Breast epithelium (tissue), 4 donors: ENCODE measurements at places on chromosomes 7 and 10. TPM values are rescaled to one million over a fixed set of nuclear protein-coding genes. Genes with fewer than 3 reads are reported as not detected.

DNA sequence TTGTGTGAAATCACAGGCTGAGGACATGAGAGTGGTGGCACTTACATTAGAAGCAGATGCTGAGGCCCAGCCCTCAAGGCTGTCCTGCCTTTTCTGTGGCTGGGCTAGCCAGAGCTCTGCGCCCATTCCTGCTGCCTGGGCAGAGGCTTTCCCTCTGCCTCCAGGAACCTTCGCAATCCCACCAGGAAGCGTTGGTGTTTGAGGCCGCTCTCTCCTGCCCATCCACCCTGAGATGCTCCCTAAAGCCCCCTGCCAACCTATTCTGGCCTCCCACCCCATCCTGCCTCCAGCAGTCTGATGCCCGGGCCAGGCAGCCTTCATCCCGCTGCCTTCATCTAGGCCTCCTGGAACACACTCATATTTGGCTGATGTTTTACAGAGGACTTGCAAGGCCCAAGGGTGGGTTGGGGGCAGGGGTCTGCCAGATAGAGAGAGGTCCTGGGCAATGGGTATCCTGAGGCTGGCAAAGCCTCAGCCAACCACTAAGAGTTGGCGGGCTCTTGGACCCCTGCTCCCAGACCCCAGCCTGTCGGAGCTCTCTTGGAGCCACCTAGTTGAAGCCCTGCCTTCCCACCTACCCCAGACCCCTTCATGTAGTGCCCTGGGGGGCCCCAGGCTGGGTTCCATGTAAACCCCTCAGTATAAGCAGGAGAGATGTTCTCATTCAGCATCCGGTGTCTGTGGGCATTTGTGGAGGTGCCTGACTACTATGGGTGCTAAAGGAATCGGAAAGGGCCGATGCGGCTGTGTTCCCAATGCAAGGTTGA is 32.7 kb downstream of the LDB3 start:
- no peaks in the 10 kb centered on the region for H3K4me1 ChIP-seq
- H3K27ac ChIP-seq = no peak overlapping the region
- H3K27me3 ChIP-seq = no peaks in the 10 kb centered on the region
- no peaks in the 10 kb centered on the region for H3K36me3 ChIP-seq
- H3K4me3 ChIP-seq = no peak overlapping the region

ITPRID1 gene
- total RNA-seq = not detected

- DNase-seq = no peak
- H3K4me3 ChIP-seq = no peak overlapping the region
- H3K27ac ChIP-seq = no peak overlapping the region
- no peaks in the 10 kb centered on the region for H3K4me1 ChIP-seq
- H3K36me3 ChIP-seq = no peaks in the 10 kb centered on the region
Measured at GRCh38 chr7:6170571-6171531, 101.6 kb downstream of the CYTH3 start.

DNA sequence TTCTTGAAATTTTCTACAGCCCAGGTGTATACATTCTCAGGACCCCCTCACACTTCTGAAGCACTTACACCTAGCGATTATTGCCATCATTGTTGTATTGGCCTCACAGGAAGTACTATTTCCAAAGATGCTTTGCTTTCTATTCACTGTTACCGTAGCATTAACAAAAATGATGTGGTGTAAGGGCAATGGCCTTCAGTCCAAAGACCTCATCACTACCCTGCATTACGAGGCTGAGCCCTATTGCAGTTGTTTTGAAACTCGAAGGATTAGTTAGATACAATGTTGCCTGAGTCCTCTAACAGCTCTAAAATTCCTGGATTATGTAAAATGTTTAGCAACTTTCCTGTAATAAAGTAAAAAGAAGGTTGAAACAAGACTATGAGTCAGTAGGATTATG is 2.9 kb downstream of the NRCAM start:
- H3K4me3 ChIP-seq = no peak overlapping the region
- no peaks in the 10 kb centered on the region for H3K27me3 ChIP-seq
- H3K4me1 ChIP-seq = no peaks in the 10 kb centered on the region
- DNase-seq = no peak
- no peak overlapping the region for H3K27ac ChIP-seq
- no peaks in the 10 kb centered on the region for H3K36me3 ChIP-seq

- no peak overlapping the region for H3K4me3 ChIP-seq
- no peaks in the 10 kb centered on the region for H3K27me3 ChIP-seq
- H3K36me3 ChIP-seq = no peaks in the 10 kb centered on the region
- H3K4me1 ChIP-seq = no peaks in the 10 kb centered on the region
- no peak overlapping the region for H3K27ac ChIP-seq
- DNase-seq = no peak
Measured at GRCh38 chr7:141042222-141043193, 27.8 kb upstream of the MRPS33 start.

MMP21 gene
- total RNA-seq = 0.59 TPM

GOLGA7B gene
- 3.2 TPM for total RNA-seq

DNA sequence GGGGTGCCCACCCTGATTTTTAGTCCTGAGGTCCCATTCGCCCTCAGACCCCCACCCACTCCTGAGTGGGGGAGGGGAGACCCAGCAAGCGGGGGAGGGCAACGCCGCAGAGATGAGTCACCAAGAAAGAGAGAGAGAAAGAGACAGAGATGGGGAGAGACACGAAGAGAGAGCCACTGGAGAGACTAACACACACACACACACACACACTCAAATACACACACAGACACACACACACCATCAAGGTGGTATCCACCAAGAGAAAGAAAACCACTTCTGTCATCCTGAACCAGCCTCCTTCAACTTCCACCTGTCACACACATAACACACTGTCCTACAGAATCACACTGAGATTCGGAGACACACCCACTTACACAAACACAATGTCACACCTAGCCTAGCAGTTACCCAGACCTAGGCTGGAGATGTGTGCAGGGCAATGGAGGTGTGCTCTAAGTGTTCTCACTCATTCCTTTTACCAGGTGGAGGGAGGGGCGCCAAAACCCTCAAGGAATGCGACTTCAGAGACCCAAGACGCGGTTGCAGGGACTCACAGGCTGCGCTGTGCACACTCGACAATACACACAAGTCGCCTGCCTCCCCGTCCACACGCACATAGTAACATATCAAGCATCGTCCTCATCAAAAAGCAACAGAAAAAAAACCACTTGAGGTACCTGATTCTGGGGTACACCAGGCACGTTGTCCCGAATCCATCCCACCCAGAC is 3.9 kb upstream of the VGF start:
- no peak overlapping the region for H3K4me3 ChIP-seq
- peaks cover 100% of the 10 kb centered on the region for H3K27me3 ChIP-seq

METTL27 gene
- 1.6 TPM for total RNA-seq

DNA sequence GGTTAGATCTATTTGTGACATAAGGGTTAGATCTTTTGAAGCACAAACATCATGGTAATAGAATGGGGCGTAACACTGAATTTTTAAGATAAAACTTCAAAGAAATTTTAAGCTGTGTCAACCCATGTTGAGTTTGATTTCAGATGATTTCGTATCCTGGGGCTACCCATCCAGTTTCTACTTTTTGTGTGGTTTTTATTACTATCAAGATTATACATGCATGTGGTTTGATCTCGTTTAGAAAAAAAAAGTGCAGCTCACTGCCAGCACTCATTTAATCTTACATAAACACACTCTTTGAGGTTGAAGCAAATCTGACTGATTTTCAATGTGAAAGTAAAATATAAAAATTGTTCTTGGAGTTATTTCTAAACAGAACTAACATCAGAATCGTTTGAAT is 140.8 kb upstream of the GRB10 start:
- DNase-seq = no peak
- H3K27ac ChIP-seq = no peak overlapping the region
- no peaks in the 10 kb centered on the region for H3K4me1 ChIP-seq
- no peaks in the 10 kb centered on the region for H3K36me3 ChIP-seq
- H3K27me3 ChIP-seq = no peaks in the 10 kb centered on the region

DNA sequence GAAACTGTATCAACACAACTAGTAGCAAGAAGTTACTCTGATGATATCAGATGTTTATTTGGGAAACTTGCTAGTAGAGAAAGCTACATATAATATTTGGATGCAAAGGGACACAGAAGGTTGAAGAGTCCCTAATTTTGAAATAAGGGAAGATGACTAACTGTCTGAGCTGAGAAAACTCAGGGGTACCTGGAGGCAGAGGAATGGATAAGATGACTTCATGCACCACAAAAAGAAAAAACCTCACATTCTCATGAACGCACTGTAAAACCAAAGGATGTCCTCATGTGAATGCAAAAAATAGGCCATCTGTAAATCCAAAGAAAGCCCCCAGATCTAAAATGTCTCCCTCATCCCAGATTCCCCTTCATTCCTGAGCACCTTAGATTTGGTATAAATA is 29.3 kb downstream of the PRSS2 start:
- H3K27me3 ChIP-seq = peaks cover 44% of the 10 kb centered on the region
- no peaks in the 10 kb centered on the region for H3K36me3 ChIP-seq
- no peak overlapping the region for H3K4me3 ChIP-seq

CHCHD3 gene
- total RNA-seq = 59.4 TPM

FKBP9 gene
- 74.9 TPM for total RNA-seq

GRCh38 chr7:158321056-158321700 is 266.4 kb downstream of the PTPRN2 start:
- H3K27ac ChIP-seq = no peak overlapping the region
- H3K27me3 ChIP-seq = no peaks in the 10 kb centered on the region

NXPH1 gene
- total RNA-seq = 0.29 TPM

DNA sequence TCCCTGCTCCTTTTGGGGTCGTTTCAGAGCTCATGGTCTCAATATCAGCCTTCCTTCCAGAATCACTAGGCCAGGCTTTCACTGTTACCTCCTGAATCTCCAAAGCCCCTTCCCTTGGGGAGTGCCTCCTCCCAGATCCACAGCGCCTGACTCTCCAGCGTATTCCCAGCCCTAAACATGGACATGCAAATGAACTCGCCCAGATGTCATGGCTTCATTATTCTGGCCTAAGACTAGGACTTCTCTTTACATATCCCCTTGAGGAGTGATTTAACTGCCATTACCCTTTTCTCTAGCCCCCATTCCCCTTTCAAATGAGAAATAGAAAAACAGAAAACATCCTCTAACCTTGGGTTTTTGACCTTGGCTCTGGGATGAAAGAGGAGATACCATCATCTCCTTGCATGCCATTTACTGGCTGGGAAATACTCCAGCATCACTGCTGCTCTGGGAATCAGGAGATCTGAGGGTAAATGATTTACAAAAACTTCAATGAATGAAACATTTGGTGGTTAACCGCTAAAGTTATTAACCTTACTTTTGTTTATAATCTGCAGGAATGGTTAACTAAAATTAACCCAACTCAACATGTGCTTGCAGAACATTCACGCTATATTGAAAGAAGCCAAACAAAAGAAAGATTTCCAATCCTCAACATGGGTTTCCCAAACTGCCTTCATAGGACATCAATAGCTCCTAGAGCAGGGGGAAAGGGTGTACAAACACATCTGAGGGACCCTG is 37.0 kb downstream of the FAM171A1 start:
- H3K4me3 ChIP-seq = no peak overlapping the region
- no peak for DNase-seq
- H3K4me1 ChIP-seq = no peaks in the 10 kb centered on the region
- H3K27me3 ChIP-seq = no peaks in the 10 kb centered on the region

DNA sequence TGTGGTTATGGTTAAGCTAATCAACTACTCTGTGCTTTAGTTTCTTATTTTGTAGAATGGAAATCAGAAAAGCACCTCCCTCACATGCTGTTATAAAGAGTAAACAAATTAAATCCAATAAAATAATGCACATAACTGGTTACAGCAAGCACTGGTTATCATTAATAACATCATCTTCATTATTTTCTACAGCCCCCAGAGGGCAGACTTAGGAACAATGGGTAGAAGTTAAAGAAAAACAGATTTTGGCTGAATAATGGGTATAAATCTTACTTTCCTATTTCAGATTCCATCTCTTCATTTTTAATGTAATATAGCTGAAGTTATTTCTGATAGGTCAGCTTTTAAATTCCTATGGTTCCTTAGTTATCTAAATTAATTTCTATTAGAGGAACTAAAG is 126.5 kb downstream of the DOCK4 start:
- no peaks in the 10 kb centered on the region for H3K27me3 ChIP-seq
- no peaks in the 10 kb centered on the region for H3K36me3 ChIP-seq
- DNase-seq = no peak

DNA sequence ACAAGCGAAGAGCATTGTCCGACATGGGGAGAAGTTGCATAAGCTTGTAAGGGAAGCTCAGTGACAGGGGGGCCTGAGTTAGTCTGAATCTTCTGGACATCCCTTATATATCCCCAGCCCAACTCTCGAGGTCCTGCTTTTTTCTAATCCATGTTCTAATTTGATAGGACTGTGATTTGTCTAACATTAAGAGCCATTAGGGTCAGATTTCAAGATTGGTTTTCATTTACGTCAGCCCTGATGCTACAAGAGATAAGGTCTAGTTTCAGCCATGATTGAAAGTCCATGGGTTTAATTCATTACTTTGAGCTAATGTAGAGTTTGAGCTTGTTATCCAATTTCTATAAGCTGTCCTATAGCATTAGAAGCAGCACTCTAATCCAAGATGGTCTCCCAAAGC is 20.3 kb downstream of the TLX1 start:
- DNase-seq = no peak
- H3K4me1 ChIP-seq = peaks cover 2% of the 10 kb centered on the region
- no peaks in the 10 kb centered on the region for H3K36me3 ChIP-seq
- peaks cover 2% of the 10 kb centered on the region for H3K27me3 ChIP-seq
- no peak overlapping the region for H3K4me3 ChIP-seq

DNA sequence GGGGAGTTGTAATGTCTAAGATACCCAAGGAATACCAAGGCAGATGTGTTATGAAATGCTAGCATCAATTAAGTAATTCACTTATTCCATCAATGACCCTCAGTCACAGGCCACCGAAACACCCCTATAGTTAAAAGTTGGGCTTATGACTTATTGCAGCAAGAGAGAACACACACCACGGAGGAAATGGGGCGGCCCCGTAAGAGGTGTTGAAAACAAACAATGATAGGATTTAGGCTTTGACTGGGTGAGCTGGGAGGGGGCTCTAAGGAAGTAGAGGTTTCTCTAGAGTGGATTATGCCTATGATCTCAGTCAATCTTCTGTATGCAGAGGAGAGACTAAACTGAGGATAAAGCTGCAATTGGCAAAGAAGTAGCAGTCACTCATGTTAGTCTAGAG is 45.4 kb upstream of the PRKCQ start:
- no peak for DNase-seq
- H3K36me3 ChIP-seq = no peaks in the 10 kb centered on the region
- H3K4me1 ChIP-seq = no peaks in the 10 kb centered on the region
- no peak overlapping the region for H3K4me3 ChIP-seq
- no peak overlapping the region for H3K27ac ChIP-seq

DNA sequence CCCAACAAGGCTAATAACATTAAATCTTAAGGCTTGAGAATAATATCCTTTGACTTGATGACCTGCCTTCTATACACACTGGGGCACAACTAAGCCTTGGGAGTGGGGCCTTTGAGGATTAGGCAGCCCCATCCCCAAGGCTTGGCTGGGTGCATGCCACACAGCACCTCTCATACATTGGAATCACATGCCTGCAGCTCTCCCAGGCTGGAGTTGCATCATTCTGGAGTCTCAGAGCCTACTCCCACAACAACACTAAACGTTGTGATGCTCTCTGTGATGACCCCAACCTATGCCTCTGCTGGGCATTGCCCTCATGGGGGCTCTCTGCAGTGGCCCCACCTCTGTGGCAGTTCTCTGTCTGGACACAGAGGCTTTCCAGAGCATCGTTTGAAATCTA is 31.9 kb upstream of the SGCE start:
- H3K27me3 ChIP-seq = no peaks in the 10 kb centered on the region
- no peak overlapping the region for H3K27ac ChIP-seq

FAM221A gene
- 18.1 TPM for total RNA-seq

ST8SIA6 gene
- total RNA-seq = 32.1 TPM
